ENCODE measurements at places on chromosomes 2 and 18. TPM values are rescaled to one million over a fixed set of nuclear protein-coding genes. Genes with fewer than 3 reads are reported as not detected.

ERFE gene
- total RNA-seq, result 5.2 TPM

DNA sequence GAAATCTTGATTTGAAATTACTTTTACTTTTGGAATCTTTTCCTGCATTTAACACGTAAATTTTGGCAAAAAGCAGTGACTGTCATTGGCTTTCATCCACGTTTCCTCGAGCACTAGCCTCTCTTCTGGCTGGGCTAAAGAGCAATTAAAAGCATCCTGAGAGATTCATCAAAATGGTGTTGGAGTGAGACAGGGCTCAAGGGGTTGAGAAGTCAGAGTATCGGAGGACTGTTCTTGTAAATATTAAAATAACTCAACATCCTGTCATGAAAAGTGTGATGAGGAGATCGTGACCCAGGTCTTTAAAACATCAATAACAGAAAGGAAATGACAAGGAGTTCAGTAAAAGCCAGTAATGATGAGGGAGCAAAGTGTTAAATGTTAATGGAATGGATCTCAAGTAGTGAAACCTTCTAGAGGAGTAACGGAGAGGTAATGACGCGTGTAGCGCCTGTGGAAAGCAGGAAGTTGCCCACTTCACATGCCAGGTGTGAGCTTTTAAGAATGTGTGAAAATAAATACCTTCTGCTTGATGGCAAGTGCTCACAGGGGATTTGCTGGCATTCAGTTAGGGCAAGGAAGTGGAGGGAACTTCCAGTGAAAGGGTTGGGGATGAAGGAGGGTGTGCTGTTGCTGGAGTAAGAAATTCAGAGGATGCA, 754.4 kb downstream of the ADCYAP1 start:
- no peak for DNase-seq

- no peak for DNase-seq
These were observed 5.5 kb upstream of the CYS1 start for GRCh38 chr2:10085668-10086059.

CDH20 gene
- total RNA-seq, result not detected

QPCT gene
- total RNA-seq, result 62.5 TPM

ELOA2 gene
- total RNA-seq, result not detected

TM4SF20 gene
- not detected for total RNA-seq

- DNase-seq, result peak; percentile 74
These were observed 123.3 kb upstream of the RND3 start for GRCh38 chr2:150610670-150611279.

LAMA3 gene
- 2.4 TPM for total RNA-seq

DNA sequence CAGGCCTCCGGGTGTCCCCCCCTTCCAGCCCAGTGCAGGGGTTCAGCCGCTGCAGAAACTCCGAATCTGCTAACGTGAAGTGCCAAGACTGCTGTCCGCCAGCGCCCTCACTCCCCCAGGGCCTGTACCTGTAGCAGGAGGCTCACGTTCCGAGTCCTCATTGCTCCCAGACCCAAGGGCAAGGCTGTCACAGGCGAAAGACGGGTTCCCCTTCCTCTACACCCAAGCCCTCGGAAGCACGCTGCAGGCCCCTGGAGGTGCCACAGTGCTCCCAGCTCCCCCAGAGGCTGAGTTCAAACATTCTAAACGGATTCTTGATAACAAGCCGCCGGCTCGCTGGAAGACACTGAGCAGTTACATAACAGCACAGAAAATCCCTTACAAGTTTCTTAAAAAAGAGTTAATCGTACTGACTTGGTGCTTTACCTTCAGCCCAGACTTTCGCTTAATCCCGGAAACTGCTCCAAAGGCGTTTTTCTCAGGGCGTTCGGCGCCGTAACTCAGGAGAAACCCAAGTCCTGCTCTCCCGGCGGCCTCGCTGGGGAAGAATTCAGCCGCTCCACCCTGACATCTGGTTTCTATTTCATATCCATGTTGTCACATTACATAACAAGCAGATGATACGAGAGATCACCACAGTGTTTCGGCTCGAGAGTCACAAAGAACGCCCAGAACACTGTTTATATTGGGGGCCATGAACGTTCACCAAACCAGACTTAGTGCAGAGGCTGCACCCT, 92.0 kb downstream of the HDAC4 start:
- DNase-seq, result no peak

GRCh38 chr2:174561283-174561971, 36.2 kb downstream of the WIPF1 start:
- DNase-seq, result no peak

DNA sequence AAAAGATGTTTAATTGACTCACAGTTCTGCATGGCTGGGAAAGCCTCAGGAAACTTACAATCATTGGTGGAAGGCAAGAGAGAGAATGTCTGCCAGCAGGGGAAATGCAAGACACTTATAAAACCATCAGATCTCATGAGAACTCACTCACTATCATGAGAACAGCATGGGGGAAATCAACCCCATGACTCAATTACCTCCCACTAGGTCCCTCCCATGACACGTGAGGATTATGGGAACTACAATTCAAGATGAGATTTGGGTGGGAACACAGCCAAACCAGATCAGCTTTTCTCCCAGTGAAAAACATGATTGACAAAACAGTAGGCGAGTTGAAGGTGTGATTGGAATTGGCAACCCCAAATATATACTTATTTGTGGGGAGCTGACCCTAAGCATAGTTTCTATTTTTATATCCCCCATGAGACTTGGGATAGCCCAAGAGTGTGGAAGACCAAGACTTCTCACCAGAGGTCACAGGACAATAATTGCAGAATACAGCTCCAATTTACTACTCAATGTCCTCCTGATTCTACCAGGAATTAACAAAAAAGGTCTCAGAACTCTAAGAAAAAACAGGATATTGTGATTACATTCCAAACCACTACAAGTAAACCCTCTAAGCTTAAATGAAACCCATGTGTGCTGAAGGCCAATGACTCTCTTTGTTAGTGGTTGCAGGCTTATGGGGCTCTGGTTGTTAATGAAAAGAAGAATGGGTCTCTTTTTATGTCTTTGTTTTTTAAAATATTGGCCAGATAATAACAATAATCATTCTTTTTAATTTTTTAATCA, 96.1 kb upstream of the PIK3C3 start:
- no peak for DNase-seq

GRCh38 chr18:32868406-32868805, 95.6 kb upstream of the KLHL14 start:
- no peak for DNase-seq

DNA sequence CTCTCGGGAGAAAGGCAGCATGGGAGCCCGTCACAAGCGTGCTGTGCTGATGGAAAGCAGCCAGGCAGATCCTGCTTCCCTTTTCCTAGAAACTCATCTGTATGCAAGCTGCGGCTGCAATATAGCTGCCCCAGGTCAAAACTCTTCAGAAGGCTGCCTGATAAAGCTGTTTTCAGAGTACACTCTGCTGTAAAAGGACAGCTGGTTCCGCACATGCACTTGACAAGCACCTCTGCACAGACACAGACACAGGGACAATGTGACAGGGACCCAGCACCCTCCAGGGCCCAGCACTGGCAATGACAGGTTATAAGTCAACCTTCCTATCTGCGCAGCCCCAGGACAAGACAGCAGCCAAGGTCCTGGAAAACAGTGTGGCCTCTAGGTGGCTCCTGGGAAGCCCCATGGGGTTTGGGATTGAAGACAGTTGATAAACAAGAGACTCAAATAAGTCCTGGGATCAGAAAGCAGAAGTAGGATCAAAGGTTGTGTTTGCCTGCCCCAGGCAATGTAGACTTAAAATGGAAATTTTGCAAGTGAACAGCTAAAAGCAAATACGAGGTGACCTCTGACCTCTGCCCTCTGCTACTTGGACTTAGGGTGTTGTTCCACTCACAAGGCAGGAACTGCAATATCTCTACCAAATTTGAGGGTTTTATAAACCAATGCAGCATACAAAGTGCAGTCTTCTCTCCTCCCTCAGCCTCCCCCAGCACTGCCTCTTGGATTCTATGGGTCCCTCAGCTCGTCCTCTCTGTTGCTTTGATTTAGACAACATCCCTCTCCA, 16.9 kb downstream of the SLC66A2 start:
- no peak for DNase-seq

KIF1A gene
- not detected for total RNA-seq

- DNase-seq, result peak; percentile 37
These were observed 547 bp downstream of the SLC35F5 start for GRCh38 chr2:113755835-113756354.

- DNase-seq, result no peak
These were observed 105.0 kb upstream of the ITGA4 start for GRCh38 chr2:181352158-181352557.

GRCh38 chr2:6826081-6826913, 39.4 kb downstream of the CMPK2 start:
- peak; percentile 85 for DNase-seq

LYPD1 gene
- 146 TPM for total RNA-seq

RUFY4 gene
- not detected for total RNA-seq

DNA sequence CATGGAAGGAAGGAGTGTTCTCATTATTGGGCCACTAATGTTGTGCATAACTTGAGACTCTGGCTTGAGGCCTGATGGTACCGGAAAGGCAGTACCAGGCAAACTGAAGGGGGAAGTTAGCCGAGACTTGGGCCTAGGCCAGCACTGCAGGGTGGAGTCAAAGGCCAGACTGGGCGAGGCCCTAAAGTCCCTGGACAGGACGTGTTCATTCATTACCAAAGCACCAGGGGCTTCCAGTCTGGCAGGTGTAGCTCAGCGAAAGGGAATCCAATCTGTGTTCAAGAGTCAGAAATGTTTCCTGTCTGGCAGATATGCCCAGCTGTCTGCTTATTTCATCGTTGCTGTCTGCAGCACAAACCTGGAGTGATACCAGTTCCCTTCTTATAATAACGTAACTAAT, 4.7 kb upstream of the ITSN2 start:
- no peak for DNase-seq

Measured in M059J (cell line).